ENCODE measurements at places on chromosomes 13 and 19.
A peak's percentile ranks its signal among the peaks of the same experiment; 100 is the strongest.

GRCh38 chr19:6713773-6714692, 6.4 kb downstream of the C3 start:
- no peak for DNase-seq

DNA sequence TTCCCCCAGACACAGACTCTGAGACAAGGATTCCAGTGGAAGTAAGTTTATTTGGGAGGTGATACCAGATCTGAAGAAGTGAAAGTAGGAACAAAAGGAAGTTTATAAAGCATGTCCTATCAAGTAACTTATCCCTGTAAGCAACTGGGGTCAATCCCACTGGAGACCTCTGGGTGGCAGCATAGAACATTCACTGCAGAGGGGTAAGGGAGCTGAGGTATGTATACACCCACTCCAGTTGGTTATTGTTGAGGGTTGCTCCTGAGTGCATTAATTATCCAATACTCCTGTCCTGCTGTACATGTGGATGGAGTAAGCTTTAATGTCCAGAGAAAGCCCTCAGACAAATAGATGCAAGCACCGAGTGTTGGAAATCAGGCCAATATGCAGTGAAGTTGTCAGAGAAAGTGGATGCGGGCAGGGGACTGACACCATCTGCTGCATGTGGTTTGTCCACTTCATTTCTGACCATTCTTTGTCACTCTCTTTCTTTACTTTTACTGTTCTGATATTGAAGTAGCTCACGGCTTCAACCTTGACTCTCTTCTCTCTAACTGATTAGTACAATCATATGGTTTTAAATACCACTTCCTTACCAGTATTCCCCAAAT, 46.7 kb downstream of the NOTCH3 start:
- DNase-seq = peak; percentile 43

DNA sequence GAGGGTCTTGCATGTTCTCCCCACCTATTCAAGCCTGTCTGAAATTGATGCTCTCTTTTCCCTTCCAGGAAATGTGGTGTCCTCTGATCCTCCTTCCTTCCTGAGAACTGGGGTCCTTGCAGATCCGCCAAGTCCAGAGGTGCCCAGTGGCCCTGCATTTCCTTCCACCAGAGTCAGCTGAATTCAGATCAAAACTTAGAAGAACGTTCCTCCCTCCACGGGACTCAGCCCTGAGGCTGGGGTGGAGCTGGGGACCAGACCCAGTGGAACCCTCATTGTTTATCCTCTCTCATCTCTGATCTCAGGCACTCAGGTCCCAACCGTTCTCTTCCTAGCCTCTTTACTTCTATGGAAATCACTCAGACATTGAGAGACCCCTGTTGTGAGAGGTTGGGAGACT, 477.3 kb downstream of the TSHZ3 start:
- no peak for DNase-seq

DNA sequence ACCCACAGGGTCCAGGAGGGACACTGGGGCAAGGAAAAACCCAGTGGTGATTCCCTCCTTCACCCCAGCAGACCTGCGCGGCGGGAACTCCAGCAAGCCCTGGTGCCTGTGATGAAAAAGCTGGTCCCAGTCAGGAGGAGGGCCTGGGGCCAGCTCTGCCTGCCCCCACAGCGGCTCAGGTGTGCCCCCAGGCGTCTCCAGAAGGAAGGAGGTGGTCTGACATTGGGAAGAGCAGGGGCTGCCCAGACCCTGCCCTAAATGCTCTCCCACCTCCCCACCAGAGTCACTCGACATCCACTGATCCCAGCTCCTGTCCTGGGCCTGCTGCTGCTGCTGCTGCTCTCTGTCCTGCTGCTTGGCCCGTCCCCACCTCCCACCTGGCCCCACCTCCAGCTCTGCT, 6.2 kb downstream of the PTH2 start:
- no peak for DNase-seq

GRCh38 chr19:1248139-1248785, at the start of gene MIDN:
TSS of gene MIDN (plus strand) at chr19:1248583. CDS start at chr19:1250297, 1,714 bp downstream.
- peak; percentile 89 for DNase-seq
